ENCODE measurements at places on chromosomes 2 and 18.

DNA sequence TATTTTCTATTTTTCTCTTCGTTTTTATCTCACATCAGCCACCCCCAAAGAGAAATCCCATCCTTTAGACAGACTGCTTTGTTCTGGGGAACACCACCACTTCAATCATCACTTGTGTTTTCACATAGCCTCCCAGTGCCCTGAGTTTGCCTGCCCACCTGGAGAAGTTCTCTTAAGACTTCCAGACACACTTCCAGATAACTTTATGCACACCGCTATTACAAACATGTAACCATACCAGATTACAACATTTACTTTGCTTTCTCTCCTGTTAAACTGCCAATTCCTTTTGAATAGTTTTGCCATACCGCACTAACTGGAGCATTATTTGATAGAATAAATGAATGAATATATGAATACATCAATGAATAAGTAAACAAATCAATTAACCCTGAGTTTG lies 1353.6 kb downstream of the DPP10 start:
- no peak for DNase-seq

DNA sequence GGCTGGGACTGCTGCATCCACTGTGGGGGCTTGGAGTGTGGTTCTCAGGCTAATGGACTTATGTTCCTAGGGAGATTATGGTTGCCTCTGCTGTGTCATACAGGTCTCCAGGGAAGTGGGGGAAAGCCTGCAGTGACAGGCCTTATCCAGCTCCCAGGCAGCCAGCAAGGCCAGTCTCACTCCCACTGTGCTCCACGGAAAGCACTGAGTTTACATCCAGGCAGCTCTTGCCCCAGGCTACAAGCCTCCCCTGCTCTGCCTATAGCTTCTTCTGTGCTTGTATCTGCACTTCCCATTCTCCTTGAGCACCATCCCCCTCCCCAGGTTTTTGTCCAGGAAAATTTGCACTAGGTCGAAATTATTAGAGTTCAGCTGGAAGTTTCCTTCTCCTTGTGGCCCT lies 231.9 kb downstream of the ZRANB3 start:
- no peak for DNase-seq

DNA sequence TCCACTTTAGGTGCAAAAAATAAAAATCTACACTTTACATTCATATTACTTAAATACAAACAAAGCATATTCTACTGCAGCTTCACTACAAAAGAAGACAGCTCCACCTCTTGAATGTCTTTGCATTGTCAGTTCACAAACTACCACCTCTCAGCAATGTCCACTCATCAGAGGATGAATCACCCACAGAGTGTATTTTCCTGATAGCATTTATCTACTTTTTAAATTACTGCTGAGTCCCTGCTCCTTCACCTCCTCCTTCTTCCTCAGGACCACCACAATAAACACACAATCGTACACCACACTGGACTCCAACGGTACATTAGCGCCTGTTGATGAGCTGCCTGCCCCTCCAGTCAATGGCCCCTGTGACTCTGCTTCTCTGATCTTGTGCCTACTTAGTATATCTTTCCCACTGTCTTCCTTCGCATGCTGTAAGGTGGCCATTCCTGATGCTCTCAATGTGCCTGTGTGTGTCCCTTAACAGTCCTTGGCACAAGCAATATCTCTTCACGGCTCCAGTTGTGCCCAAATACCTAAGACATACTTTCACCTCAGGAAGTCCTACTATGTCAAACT lies 120.9 kb downstream of the DHRS9 start:
- no peak for DNase-seq

DNA sequence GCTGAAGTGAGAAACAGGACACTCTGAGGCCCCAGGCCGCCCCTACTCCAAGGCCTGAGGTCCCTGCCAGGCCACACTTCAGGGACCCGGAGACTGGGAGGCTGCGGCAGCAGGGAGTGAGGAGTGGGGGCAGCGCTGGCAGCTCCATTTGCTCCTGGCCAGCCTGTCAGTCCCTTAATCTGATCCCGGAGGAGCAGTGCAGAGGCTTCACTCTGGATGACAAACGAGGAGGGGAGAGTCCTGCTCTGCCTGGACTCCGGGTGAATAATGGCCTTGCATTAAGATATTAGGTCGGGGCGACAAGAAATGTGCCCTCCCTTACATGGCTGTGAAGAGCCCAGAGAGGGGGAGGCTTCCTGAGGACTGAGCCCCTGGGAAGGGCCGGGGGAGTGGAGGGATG lies 14.3 kb upstream of the PRSS56 start:
- DNase-seq = no peak

GRCh38 chr18:10521566-10521965 lies 4.3 kb upstream of the NAPG start:
- no peak for DNase-seq

- DNase-seq = peak; percentile 73
Observed at GRCh38 chr2:226798422-226799210, 1.0 kb downstream of the IRS1 start.

DNA sequence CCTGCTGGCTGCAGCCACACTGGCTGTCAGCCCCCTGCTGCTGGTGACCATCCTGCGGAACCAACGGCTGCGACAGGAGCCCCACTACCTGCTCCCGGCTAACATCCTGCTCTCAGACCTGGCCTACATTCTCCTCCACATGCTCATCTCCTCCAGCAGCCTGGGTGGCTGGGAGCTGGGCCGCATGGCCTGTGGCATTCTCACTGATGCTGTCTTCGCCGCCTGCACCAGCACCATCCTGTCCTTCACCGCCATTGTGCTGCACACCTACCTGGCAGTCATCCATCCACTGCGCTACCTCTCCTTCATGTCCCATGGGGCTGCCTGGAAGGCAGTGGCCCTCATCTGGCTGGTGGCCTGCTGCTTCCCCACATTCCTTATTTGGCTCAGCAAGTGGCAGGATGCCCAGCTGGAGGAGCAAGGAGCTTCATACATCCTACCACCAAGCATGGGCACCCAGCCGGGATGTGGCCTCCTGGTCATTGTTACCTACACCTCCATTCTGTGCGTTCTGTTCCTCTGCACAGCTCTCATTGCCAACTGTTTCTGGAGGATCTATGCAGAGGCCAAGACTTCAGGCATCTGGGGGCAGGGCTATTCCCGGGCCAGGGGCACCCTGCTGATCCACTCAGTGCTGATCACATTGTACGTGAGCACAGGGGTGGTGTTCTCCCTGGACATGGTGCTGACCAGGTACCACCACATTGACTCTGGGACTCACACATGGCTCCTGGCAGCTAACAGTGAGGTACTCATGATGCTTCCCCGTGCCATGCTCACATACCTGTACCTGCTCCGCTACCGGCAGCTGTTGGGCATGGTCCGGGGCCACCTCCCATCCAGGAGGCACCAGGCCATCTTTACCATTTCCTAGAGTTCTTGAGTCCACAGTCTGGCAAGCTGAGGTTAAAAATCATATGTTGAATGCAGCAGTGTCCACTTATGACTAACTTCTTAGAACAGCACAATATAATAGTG lies 741 bp downstream of the GPR148 start:
- no peak for DNase-seq

DNA sequence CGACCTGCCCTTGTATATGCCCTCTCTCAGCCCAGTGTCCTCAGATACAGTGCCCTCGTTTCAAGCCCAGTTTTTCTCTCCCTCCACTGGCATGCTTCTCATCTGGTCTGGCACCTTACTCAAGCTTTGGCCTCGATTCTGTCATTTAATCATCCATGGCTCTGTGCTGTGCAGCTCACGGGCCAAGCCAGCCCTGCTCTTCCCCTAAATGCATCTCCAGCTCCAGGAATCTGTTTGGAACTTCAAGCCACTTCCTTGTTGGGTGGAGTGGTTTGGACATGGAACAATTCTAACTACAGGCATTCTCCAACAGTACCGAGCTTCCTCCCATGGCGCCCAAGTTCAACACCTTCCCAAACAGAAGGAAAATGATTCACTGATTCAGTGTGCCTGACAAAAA lies 76.7 kb upstream of the ZNF397 start:
- DNase-seq = no peak

DNA sequence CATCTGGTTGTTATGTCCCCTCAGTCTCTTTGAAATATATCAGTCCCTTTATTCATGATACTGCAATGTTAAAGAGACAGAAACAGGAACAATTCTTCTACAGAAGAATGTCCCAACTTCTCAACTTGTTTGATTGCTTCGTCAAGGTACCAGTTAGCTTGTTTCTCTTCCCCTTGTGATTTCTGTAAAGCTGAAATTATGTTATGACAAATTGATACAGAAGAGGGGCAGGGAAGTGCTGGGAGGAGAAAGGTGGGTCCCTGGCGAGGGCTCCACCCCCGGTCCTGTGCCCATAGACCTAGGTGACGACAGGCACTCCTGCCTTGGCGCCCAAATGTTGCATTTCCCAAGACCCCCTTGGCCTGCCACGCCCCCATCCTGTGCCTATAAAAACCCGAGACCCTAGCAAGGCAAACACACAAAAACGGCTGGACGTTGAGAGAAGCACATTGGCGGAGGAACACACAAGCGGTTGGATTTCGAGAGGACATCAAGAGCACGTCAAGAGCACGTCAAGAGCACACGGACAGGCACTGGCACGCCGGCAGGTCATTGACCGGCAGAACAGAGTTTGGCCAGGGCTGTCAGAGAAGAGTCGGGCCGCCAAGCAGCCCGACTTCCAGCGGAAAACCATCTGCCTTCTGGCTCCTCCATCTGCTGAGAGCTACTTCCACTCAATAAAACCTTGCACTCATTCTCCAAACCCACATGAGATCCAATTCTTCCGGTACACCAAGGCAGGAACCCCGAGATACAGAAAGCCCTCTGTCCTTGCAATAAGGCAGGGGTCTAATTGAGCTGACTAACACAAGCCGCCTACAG lies 11.5 kb upstream of the RTN4 start:
- no peak for DNase-seq

GRCh38 chr2:2901384-2902345 lies 476.0 kb downstream of the EIPR1 start:
- no peak for DNase-seq

DNA sequence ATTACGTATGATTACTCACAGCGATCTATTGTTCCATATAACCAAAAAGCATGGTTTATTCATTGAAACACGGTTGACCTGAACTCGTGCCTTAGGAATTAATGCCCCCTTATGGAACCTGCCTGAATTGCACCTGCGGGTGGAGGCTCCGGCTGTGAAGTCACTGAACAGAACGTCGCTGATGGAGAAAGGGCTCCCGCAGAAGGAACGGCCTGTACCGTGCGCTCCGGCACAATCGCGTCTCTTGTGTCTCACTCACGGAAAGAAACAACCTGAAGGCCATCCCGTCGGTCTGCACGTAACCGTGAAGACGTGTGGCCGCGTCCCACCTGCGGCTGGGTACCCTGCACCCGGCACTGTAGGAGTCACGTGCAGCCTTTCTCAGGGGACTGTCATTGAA lies 133.1 kb downstream of the NFATC1 start:
- DNase-seq = peak; percentile 62

- no peak for DNase-seq
Observed at GRCh38 chr2:163417596-163418337, 318.0 kb downstream of the FIGN start.

GRCh38 chr2:96963316-96963715 lies 23.1 kb downstream of the FAM178B start:
- DNase-seq = no peak

DNA sequence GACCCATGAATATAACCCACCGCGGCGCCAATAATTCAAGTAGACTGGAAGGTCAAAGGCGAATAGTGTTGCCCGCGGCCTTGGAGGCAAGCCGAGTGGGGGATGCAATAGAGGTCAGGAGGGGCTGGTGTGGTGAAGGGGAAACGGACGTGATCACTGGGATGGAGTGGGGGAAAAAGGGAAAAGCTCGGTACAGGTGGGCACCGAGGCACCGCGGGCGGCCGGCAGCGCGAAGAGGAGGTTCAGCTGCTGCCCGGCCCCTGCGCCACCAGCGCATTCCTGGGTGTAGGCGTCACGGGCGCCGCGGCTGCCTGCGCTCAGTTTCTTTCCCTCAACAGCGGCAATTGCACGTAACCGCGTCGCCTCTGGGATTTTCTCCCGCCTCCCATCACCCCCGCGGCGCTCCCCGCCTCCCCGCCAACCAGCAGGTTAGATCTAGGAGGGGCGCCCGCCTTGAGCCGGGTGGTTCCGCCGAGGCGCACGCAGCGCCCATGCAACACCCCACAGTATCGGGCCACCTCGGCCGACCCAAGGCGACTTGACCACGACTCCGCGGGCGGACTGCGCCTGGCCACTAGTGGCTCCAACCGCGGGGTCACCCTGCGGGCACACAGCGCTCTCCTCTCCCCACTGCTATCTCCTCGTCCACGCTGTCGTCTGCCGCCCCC lies 1.5 kb downstream of the RND3 start:
- peak; percentile 92 for DNase-seq

GRCh38 chr2:236343400-236344161 lies 79.4 kb upstream of the ASB18 start:
- peak; percentile 71 for DNase-seq

DNA sequence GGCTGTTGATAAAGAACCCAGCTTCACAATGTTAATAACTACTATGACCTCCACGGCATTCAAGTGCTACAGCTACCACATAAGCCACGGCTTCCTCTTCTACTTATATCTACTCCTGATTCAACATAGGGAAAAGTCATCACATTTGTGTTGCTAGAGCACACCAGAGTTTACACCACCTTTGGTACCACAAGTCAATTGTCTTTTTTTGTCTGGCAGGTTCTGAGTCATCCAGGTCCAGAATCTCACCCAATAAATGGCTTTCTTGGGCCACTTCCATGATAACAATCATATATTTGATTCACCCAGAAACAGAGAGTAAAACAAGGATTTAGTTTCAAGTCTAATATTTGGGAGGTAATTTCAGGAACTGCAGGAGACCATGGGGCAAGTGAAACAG lies 480.2 kb downstream of the TMX3 start:
- peak; percentile 4 for DNase-seq

- no peak for DNase-seq
Observed at GRCh38 chr2:233059547-233059796, 670 bp upstream of the INPP5D start.

- peak; percentile 52 for DNase-seq
Observed at GRCh38 chr2:121502246-121502645, 28.4 kb upstream of the RNU4ATAC start.

GRCh38 chr2:562391-563364 lies 114.5 kb downstream of the TMEM18 start:
- no peak for DNase-seq

DNA sequence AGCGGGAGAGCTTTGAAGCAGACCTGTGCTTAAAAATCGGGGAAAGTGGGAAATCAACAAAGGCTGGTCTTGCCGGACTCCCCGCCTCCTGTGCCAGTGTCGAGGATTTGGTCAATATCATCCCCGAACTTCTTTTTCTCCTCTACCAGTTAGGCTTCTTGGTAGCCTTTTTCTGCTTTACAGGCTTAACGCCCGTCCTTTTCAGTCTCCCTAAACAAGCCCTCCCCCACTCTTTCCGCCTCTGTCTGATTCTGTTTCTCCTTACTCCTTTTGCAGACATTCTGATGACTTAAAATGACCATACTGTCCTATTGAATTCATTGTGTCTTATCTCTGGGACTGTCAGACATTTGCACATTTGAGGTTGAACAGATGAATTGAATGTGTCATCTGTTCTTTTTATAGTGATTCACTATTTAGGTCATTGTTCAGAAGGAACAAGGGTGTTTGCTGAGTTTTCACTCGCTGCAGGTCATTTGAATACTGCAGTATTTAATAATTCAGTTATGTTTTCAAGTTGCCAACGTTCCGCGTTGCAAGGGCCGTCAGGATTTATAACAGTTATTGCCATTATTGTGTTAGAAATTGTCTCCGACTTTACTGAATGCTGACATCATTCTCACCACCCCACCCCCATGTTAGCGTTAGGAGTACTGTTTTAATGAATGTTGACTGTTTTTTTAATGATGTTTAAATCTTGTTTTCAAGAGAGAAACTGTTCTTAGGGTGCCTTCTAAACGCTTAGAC lies 1.1 kb downstream of the ITGAV start:
- peak; percentile 70 for DNase-seq

GRCh38 chr2:147614979-147615470 lies 229.8 kb upstream of the ACVR2A start:
- no peak for DNase-seq

GRCh38 chr2:131154647-131155046 lies 49.5 kb downstream of the PLEKHB2 start:
- no peak for DNase-seq

Measured in fibroblast of skin of right biceps (primary cell).